Endothelial cell (in vitro differentiated cells): ENCODE measurements at places on chromosomes 16 and 17. TPM values are rescaled to one million over a fixed set of nuclear protein-coding genes. Genes with fewer than 3 reads are reported as not detected.

- H3K27me3 ChIP-seq = no peaks in the 10 kb centered on the region
- no peaks in the 10 kb centered on the region for H3K36me3 ChIP-seq
- no peak for DNase-seq
- no peaks in the 10 kb centered on the region for H3K4me1 ChIP-seq
- no peak overlapping the region for H3K4me3 ChIP-seq
These were observed 172.5 kb downstream of the GRIN2A start for GRCh38 chr16:10009684-10010083.

- H3K27me3 ChIP-seq = peaks cover 9% of the 10 kb centered on the region
- peaks cover 30% of the 10 kb centered on the region for H3K36me3 ChIP-seq
- no peak overlapping the region for H3K27ac ChIP-seq
- no peak overlapping the region for H3K4me3 ChIP-seq
- no peak for DNase-seq
- H3K4me1 ChIP-seq = peaks cover 23% of the 10 kb centered on the region
These were observed 14.0 kb downstream of the SALL1 start for GRCh38 chr16:51137097-51137496.

- no peak overlapping the region for H3K27ac ChIP-seq
- DNase-seq = no peak
- H3K36me3 ChIP-seq = no peaks in the 10 kb centered on the region
- H3K4me1 ChIP-seq = peaks cover 13% of the 10 kb centered on the region
These were observed 213.2 kb downstream of the C16orf78 start for GRCh38 chr16:49586466-49587450.

PHB1 gene
- 181 TPM for total RNA-seq

DNA sequence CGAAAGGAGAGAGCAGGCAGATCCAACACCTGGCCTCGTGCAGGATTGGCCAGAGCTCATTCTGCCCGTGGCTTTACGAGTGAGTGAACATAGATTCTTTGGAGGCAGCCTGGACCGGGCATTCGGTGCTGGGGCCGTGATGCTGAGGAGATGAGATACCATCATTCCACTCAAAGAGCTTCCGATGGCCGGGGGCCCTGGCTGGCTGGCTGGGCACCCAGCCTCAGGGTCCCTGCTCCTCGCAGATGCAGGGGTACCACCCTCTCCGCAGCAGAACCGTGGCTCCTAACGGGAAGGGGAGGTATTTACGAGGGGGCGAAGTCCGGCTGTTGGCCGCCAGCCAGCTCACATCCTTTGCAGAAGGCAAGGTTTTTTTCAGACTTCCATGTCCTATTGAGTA is 66.1 kb upstream of the FOXF1 start:
- no peak overlapping the region for H3K4me3 ChIP-seq
- no peak for DNase-seq
- peaks cover 4% of the 10 kb centered on the region for H3K4me1 ChIP-seq
- H3K36me3 ChIP-seq = no peaks in the 10 kb centered on the region
- peaks cover 4% of the 10 kb centered on the region for H3K27me3 ChIP-seq

DNA sequence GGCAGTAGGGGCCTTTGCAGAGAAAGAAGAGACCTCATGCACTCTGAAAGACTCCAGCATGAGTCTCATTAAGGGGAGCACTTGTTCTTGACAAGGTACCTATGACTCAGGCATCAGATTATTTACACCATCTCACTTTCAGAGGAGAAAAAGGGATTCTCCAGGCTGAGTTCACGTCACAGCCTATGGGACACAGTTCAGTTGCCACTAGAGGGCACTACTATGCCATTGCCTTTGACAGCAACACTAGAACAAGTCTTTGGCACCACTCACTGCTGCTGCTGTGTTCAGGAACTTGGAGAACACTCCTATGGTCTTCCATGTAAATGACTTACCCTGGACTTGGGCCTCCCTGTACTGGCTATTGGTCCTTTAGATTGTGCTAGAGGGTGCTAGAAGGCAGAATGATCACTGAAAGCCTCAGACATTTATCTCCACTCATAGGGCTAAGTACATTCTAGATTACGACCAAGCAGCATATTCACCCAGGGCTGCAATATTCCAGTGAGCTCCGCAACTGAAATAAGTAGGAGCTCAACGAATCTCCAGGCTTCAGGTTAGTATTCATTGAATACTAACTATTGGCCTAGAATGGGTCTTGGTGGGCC is 225.1 kb upstream of the CA10 start:
- no peaks in the 10 kb centered on the region for H3K27me3 ChIP-seq
- no peak overlapping the region for H3K27ac ChIP-seq
- no peak overlapping the region for H3K4me3 ChIP-seq

GRCh38 chr16:4373909-4374742 is 2.5 kb downstream of the VASN start:
- peaks cover 12% of the 10 kb centered on the region for H3K4me1 ChIP-seq
- H3K36me3 ChIP-seq = no peaks in the 10 kb centered on the region
- peak; percentile 45 for DNase-seq

DNA sequence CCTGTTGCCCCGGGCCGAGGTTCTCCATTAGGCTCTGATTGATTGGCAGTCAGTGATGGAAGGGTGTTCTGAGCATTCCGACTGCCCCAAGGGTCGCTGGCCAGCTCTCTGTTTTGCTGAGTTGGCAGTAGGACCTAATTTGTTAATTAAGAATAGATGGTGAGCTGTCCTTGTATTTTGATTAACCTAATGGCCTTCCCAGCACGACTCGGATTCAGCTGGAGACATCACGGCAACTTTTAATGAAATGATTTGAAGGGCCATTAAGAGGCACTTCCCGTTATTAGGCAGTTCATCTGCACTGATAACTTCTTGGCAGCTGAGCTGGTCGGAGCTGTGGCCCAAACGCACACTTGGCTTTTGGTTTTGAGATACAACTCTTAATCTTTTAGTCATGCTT is 74.2 kb downstream of the HAPSTR1 start:
- H3K36me3 ChIP-seq = no peaks in the 10 kb centered on the region
- no peak overlapping the region for H3K27ac ChIP-seq
- H3K4me3 ChIP-seq = no peak overlapping the region
- no peak for DNase-seq
- no peaks in the 10 kb centered on the region for H3K4me1 ChIP-seq

C17orf107 gene
- total RNA-seq = 2.3 TPM

DNA sequence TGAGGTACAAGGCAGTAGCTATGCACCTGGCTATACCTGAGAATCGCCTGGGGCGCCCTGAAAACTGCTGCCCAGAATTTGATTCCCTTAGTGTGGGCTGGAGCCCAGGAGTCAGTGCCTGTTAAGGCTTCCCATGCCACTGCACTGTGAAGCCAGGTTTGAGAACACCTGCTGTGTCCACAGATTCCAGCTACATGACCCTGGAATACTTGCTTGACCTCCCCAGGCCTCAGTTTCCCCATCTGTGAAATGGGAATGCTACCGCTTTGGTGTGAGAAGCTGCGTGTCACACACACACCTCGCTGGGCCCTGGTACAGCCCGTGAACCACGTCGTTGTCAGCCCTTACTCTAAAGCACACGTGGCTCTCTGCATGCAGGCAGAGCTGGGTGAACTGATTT is 271.0 kb downstream of the C16orf95 start:
- no peak overlapping the region for H3K27ac ChIP-seq
- DNase-seq = no peak
- H3K4me3 ChIP-seq = no peak overlapping the region
- H3K36me3 ChIP-seq = no peaks in the 10 kb centered on the region

GRCh38 chr17:29933379-29933778 is 3.4 kb upstream of the SSH2 start:
- DNase-seq = no peak
- peaks cover 9% of the 10 kb centered on the region for H3K36me3 ChIP-seq
- H3K27me3 ChIP-seq = peaks cover 3% of the 10 kb centered on the region
- H3K4me3 ChIP-seq = no peak overlapping the region

DNA sequence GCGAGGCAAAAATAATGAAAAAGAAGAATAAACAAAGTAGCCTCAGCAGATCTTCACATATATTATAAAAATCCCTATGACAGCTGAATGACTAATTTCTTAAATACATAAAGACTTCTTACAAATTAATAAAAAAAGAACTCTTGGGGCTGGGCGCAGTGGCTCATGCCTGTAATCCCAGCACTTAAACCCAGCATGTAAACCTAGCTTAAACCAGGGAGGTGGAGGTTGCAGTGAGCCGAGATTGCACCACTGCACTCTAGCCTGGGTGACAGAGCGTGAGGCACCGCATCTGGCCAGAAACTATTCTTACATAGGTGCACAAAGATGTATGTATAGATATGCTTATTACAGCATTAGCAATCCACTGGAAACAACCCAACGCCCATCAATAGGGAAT is 27.7 kb downstream of the C17orf100 start:
- H3K4me1 ChIP-seq = peaks cover 17% of the 10 kb centered on the region
- H3K4me3 ChIP-seq = no peak overlapping the region
- no peak for DNase-seq
- H3K36me3 ChIP-seq = no peaks in the 10 kb centered on the region
- H3K27ac ChIP-seq = no peak overlapping the region
- H3K27me3 ChIP-seq = no peaks in the 10 kb centered on the region

EXOC3L1 gene
- total RNA-seq = 150 TPM
